ENCODE measurements at places on chromosomes 5 and 9.

- DNase-seq = no peak
Observed at GRCh38 chr9:113707953-113708695, 168.0 kb upstream of the ZNF618 start.

- DNase-seq = no peak
Observed at GRCh38 chr9:115212832-115213231, 94.9 kb upstream of the TNC start.

DNA sequence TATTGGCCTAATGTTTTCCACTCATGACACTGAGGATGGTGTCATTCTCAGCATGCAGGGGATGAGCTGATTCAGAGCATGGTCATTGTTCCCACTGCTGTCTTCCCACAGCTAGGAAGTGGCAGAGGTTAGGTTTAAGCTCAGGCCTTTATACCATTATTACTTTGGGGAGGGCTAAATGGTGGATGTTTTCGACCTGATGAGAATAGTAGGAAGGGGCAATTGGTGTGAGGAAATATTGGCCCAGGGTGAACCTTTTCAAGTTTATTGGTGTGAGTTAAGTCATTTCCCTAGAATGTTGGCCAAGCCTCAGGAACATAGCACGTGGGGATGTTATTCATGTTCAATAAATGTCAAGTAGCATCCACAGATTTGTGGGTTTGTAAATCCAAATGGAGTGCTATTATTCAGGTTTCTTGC is 59.6 kb downstream of the ARHGAP26 start:
- no peak for DNase-seq

DNA sequence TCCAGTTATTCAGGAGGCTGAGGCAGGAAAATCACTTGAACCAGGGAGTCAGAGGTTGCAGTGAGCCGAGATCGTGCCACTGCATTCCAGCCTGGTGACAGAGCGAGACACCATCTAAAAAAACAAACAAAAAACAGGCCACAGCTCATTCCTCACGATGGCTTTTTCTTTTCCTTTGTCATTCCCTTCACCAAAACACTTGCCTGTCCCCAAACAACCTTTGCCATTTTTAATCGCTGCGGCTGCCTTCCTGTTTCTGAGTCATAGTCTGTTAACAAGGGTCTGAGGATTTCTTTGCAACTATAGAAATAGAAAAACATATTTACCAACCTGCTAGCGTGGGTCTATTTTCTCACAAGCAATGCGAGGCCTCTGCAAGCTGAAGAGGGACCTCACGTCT is 123.0 kb upstream of the FSTL4 start:
- no peak for DNase-seq

Measured in cortex of kidney (tissue), 1 donor.